Cortex of kidney (tissue), 1 donor: ENCODE measurements at places on chromosomes 1 and 21.

DNA sequence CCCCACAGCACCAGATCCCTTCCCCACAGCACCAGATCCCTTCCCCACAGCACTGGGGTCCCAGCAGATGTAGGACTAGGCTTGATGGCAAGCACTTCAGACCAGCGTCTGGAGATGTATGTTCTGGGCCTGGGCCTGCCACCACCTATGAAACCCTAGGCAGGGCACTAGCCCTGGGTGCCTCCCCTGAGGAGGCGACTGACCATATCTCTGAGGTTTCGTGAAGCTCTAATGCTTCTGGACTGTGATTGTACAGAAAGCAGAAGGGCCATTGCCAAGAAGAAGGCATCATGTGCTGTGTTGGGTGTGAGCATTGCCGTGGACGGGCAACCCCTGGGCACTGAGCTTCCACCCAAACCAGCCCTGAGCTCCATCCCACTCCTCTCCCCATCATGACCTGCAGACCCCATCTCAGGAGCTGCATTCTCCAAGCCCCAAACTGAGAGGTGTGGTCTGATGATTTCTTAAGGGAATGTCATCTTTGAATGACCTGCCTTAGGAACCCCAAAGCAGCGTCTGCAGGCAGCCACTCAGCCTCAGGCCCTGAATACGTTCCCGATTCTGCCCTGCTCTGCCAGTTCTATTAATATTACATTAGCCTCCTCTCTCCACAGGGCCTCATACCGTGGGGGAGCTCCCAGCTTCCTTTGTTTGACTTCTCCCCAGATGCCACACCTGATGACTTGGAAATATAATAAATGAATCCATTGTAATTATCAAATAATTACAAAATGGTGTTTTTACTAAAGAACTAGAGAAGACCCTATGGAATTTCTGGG lies 163.4 kb downstream of the TRIM33 start:
- DNase-seq, result no peak

GRCh38 chr1:230679192-230679591 lies 34.7 kb downstream of the AGT start:
- no peak for DNase-seq

- no peak for DNase-seq
Measured at GRCh38 chr1:239354231-239354630, 32.1 kb upstream of the CHRM3 start.

DNA sequence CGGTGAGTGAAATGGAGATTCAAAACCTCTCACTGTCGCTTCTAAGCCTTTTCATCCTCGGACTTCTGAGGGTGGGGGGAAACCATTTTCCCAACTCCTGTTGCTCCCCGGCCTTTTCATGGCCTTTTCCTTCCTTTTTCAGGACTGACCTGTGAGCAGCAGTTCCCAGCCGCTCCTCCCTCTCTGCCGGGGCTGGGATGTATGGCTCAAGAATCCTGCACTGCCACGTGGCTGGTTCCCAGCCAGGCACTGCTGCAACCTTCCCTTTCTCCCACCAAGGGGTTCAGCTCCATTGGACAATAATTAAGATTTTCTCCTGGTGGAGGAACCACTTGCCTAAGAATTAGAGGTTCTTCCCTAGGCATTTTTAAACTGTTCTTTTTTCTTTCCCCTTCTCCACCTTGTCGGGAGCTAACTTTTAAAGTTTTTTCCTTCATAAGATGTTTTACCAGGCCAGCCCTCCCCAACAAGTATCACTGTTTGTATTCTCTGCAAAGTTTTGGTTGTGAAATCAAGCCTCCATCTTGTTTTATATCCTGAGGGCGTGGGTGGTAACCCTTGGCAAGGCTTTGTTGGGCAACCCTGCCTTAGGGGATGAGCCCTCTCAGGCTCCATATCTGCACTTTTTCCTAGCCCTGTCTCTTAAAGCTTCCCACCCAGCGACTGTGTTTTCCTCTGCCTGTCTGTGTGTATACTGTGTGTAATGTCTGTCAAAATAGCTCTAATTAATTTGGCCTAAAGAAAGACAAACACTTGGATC lies 1166.6 kb upstream of the ADGRL2 start:
- no peak for DNase-seq

DNA sequence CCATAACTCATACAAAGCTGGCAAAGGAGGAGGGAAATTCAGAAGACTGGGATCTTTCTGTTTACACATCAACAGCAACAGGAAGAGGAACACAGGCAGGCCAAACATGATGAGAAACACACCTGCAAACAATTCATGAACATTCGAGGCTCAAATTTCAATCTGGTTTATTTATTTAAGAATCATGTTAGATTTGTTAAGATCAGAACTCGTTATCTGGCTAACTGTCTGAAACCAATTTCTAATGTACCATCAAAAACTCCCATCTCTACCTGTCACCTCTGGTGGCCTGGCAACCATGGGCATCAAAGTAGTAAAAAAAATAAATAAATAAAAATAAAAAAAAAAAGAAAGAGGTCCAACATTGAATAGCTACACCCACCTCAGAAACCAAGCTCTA lies 9.8 kb downstream of the LBR start:
- DNase-seq, result no peak

- DNase-seq, result no peak
Measured at GRCh38 chr1:205596876-205597275, 34.9 kb downstream of the ELK4 start.

DNA sequence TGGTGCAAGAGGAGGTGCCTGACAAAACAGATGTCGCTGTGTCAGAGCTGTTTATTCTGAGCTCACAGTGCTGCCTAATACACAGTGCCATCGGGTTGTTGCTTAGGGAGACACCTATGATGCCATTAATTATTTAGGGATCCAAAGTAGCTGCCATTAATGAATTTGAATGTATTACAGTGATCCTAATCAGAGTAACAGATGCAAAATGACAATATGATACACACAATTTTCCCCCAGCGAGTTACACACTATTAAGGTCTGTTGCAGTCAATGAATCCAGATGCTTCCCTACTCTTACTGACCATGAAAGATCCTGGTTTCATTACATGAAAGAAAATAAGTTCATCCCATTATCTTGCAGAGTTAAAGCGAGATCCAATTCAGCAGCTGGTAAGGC lies 91.3 kb downstream of the RWDD3 start:
- DNase-seq, result no peak

- no peak for DNase-seq
Measured at GRCh38 chr1:91075233-91076135, 53.6 kb upstream of the ZNF644 start.

DNA sequence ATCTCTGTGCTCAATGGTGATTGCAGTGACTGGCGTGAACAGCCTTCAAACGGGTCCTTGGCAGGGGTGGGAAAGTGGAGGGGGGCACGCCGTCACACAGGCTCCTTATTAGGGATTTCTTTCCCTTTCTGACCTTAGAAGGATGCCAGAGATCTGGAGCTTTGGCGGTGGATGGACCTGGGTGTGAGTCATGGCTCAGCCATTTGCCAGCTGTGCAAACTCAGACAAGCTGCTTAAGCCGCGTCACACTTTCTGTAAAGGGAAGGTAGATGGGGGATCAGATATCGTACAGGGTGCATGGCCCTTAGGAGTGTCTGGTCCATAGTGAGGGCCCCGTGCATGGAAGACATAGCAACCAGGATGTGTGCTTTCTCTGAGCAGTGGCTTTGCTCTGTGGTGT lies 48.3 kb upstream of the C1orf174 start:
- DNase-seq, result no peak

- no peak for DNase-seq
Measured at GRCh38 chr1:119002028-119002686, 14.0 kb upstream of the TBX15 start.

GRCh38 chr1:165468253-165468652 lies 23.3 kb upstream of the RXRG start:
- DNase-seq, result no peak

DNA sequence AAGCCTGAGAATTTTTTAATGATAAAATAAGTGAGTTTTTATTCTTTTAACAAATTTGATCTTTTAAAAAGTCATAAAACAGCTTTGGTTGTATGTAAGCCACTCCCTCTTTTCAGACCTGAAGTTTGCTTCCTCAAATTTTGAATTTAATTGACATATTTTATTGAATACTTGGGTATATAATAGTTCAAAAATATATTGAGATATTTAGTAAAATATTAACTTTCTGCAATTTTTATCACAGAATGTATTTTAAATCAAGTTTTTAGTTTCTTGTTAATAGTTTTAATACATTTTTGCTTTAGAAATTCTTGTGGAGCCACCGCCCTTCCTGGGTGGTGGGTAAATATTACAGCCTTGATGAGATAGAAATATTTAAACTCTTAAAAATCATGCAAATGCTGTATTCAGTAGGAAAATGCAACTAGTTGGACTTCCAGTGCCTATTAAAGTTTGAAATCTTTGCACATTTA lies 867 bp downstream of the PTPRC start:
- no peak for DNase-seq

- no peak for DNase-seq
Measured at GRCh38 chr1:228825840-228826484, 90.7 kb downstream of the RHOU start.
